ENCODE measurements at places on chromosomes 4 and X.
A peak's percentile ranks its signal among the peaks of the same experiment; 100 is the strongest.

GRCh38 chr4:38177035-38177546 lies 216.9 kb downstream of the PTTG2 start:
- DNase-seq, result peak; percentile 60

DNA sequence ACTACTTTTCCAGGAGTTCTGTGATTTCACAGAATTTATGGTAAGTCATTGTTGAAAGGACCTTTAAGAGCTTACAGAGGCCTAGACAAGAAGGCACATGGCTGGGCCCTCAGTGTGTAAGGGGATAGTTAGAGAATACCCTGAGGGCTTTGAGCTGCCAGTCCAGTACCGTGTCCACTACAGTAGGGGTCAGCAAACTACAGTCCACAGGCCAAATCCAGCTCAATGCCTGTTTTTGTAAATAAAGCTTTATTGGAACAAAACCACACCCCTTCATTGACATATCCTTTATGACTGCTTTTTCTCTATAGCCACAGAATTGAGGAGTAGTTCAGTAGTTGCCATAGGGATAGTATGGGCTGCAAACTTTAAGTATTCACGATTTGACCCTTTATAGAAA lies 176.2 kb downstream of the MID1 start:
- no peak for DNase-seq

DNA sequence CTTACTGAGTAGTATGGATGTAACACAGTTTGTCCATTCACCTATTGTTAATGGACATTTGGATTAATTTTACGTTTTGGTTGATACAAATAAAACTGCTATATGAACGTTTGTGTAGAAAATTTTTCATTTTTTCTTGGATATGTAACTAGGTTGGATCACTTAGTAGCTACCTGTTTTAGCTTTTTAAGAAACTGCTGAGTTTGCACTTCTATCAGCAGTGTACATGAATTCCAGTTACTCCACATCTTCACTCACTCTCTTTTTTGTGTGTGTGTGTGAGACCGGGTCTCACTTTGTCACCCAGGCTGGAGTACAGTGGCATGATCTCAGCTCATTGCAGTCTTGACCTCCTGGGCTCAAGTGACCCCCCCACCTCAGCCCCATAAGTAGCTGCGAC lies 15.4 kb downstream of the LARP1B start:
- DNase-seq, result no peak

- no peak for DNase-seq
These were observed 12.6 kb downstream of the SYN1 start for GRCh38 chrX:47607091-47607490.

Measured in CD4-positive, alpha-beta memory T cell (primary cell).